Pancreas (tissue), 10 donors: ENCODE measurements at places on chromosomes 7 and 10.
A peak's percentile ranks its signal among the peaks of the same experiment; 100 is the strongest.

DNA sequence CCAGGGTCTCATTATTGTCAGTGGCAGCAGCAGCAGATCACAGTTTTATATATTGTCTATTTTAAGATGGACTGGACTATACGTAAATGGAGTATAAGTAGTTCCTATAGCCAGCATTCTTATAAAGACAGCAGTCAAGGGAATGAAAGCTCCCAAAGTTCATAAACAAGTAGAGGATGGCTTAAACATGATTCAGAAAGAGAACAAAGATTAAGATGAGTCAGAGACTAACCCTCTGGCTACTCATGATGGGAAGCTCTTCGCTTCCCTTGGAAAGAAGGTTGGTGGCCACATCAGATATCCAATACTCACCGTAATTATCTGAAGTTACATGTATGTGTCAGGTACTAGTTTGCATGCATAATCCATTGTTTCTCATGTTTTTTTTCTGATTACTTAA, 277.0 kb downstream of the INHBA start:
- no peak overlapping the region for H3K4me3 ChIP-seq
- no peaks in the 10 kb centered on the region for H3K27me3 ChIP-seq
- H3K27ac ChIP-seq = no peak overlapping the region
- DNase-seq = no peak

- H3K27me3 ChIP-seq = no peaks in the 10 kb centered on the region
- no peak for DNase-seq
- H3K4me1 ChIP-seq = no peaks in the 10 kb centered on the region
- peaks cover under 1% of the 10 kb centered on the region for H3K36me3 ChIP-seq
These were observed 53.5 kb downstream of the BMS1 start for GRCh38 chr10:42836096-42836495.

GRCh38 chr7:22223807-22224206, 133.1 kb downstream of the RAPGEF5 start:
- H3K4me1 ChIP-seq = no peaks in the 10 kb centered on the region
- H3K27ac ChIP-seq = no peak overlapping the region
- H3K4me3 ChIP-seq = no peak overlapping the region
- H3K27me3 ChIP-seq = no peaks in the 10 kb centered on the region
- DNase-seq = no peak

DNA sequence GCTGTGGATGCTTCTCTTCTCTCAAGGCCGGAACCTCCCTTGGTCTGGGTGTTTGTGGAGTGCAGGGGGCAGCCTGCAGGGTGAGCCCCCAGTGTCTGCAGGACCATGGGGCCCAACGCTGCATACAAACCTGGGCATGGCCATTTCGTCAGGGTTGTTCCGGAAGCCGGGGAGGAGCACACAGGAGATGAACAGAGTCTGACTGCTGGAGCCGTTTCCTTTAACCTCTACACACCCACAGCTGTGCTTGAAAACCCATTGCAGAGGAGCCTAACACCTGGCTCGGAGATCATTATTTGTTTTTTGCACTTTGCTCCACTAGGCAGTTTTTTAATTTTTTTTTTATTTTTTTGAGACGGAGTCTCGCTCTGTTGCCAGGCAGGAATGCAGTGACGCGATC, 167.6 kb upstream of the INSYN2A start:
- H3K27ac ChIP-seq = no peak overlapping the region
- no peak for DNase-seq
- no peaks in the 10 kb centered on the region for H3K4me1 ChIP-seq
- H3K27me3 ChIP-seq = no peaks in the 10 kb centered on the region
- no peak overlapping the region for H3K4me3 ChIP-seq

- no peak overlapping the region for H3K4me3 ChIP-seq
- H3K27me3 ChIP-seq = no peaks in the 10 kb centered on the region
- no peaks in the 10 kb centered on the region for H3K36me3 ChIP-seq
- DNase-seq = no peak
These were observed 101.6 kb downstream of the RNF133 start for GRCh38 chr7:122597277-122597676.

GRCh38 chr7:99383791-99384370, 9.4 kb downstream of the ARPC1B start:
- DNase-seq = no peak
- H3K36me3 ChIP-seq = no peaks in the 10 kb centered on the region

- no peaks in the 10 kb centered on the region for H3K4me1 ChIP-seq
- H3K36me3 ChIP-seq = no peaks in the 10 kb centered on the region
- H3K4me3 ChIP-seq = no peak overlapping the region
- no peaks in the 10 kb centered on the region for H3K27me3 ChIP-seq
- DNase-seq = no peak
These were observed 41.8 kb upstream of the ABCB4 start for GRCh38 chr7:87517136-87517815.

- H3K27ac ChIP-seq = no peak overlapping the region
- H3K27me3 ChIP-seq = no peaks in the 10 kb centered on the region
- H3K36me3 ChIP-seq = no peaks in the 10 kb centered on the region
- DNase-seq = no peak
- no peak overlapping the region for H3K4me3 ChIP-seq
These were observed 4.7 kb downstream of the ZNF488 start for GRCh38 chr10:47379445-47379785.

DNA sequence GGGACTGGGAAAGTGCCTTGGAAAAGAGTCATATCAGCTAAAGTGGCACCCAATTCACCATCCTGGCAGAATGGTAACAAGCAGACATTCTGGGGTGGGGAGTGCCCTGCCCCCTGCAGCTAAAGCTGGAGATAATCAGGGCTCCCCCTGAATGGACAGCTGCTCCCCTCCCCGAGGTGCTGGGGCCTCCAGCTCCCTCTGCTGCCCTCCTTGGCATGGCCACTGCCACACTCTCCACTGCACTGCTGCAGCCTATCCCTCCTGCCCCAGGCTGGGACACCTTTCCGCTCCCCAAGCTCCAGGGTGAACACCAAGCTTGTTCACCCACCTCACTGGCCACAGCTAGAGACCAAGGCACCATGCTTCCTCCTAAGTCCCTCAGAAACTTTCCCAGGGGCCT, 9.8 kb upstream of the PARD3 start:
- H3K27ac ChIP-seq = no peak overlapping the region
- no peak overlapping the region for H3K4me3 ChIP-seq
- no peak for DNase-seq
- H3K36me3 ChIP-seq = no peaks in the 10 kb centered on the region
- H3K4me1 ChIP-seq = no peaks in the 10 kb centered on the region

DNA sequence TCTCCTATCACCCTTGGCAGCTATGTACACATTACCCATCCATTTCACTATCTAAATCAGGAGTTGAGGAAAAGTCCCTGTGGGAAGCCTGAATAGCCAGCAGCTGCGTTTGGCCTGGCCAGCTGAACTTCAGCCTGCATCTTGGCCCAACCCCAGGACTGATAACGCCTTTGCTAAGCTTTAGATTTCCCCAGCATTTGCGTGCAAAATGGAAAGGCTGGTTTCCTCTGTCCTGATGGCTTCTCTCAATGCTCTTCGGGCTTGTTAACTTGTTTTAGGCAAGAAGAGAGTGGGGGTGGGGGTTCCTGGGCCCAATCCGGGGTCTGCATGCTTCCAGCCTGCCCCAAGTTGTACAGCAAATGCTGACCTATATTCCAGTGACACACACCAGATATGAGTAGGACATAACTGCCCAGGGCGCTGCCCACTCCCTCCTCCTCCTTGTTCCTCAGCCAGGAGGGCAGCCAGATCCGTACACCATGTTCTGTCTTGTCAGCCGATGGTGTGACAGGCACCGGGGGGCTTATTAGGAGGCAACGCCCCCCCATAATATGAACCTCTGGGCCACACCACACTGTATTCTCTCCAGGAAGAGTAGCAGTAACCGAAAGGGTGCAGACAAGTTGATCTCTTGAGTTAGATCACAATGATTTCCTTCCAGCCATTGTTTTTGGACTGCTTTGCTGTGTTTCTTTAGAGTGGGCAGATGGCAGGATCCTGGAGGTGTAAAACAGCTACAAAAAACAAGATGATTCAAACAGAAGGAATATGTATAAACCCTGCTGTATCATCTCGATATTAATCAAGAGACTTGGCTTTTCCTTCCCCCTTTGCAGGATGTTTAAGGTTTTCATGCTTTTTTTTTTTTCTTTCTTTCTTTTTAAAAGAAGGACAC, 339.0 kb downstream of the RNLS start:
- peaks cover 10% of the 10 kb centered on the region for H3K4me1 ChIP-seq
- no peaks in the 10 kb centered on the region for H3K27me3 ChIP-seq
- peak overlapping the region; percentile 28 for H3K4me3 ChIP-seq
- no peaks in the 10 kb centered on the region for H3K36me3 ChIP-seq

- peaks cover 7% of the 10 kb centered on the region for H3K4me1 ChIP-seq
- no peak for DNase-seq
- no peak overlapping the region for H3K4me3 ChIP-seq
- H3K27me3 ChIP-seq = no peaks in the 10 kb centered on the region
These were observed 123.0 kb upstream of the SP4 start for GRCh38 chr7:21304808-21305375.

GRCh38 chr7:114631249-114631822, 216.7 kb downstream of the FOXP2 start:
- no peaks in the 10 kb centered on the region for H3K4me1 ChIP-seq
- H3K36me3 ChIP-seq = no peaks in the 10 kb centered on the region
- no peak overlapping the region for H3K4me3 ChIP-seq
- no peak overlapping the region for H3K27ac ChIP-seq
- no peaks in the 10 kb centered on the region for H3K27me3 ChIP-seq
- no peak for DNase-seq

- DNase-seq = no peak
- no peaks in the 10 kb centered on the region for H3K36me3 ChIP-seq
These were observed 27.1 kb downstream of the SHOC2 start for GRCh38 chr10:110946496-110946895.

DNA sequence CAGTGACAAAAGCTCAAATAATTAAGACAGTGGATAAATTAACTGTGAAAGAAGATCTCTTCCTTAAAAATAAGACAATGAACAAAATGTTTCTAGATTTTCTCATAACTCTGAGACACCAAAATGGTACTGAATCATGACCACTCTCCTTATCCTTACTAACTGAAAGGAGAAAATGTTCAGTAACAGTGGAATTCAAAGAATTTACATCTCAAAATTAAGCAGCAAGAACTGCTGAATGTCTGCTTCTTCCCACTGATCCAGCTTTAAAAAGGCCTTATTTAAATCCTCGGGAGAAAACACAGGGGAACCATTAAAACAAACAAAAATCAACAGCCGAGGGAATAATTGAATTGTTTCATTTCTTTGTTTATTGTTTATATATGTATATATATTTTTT, 27.3 kb upstream of the PLXDC2 start:
- H3K4me1 ChIP-seq = no peaks in the 10 kb centered on the region
- H3K27me3 ChIP-seq = no peaks in the 10 kb centered on the region
- no peak overlapping the region for H3K4me3 ChIP-seq
- no peak overlapping the region for H3K27ac ChIP-seq
- no peaks in the 10 kb centered on the region for H3K36me3 ChIP-seq
- no peak for DNase-seq

DNA sequence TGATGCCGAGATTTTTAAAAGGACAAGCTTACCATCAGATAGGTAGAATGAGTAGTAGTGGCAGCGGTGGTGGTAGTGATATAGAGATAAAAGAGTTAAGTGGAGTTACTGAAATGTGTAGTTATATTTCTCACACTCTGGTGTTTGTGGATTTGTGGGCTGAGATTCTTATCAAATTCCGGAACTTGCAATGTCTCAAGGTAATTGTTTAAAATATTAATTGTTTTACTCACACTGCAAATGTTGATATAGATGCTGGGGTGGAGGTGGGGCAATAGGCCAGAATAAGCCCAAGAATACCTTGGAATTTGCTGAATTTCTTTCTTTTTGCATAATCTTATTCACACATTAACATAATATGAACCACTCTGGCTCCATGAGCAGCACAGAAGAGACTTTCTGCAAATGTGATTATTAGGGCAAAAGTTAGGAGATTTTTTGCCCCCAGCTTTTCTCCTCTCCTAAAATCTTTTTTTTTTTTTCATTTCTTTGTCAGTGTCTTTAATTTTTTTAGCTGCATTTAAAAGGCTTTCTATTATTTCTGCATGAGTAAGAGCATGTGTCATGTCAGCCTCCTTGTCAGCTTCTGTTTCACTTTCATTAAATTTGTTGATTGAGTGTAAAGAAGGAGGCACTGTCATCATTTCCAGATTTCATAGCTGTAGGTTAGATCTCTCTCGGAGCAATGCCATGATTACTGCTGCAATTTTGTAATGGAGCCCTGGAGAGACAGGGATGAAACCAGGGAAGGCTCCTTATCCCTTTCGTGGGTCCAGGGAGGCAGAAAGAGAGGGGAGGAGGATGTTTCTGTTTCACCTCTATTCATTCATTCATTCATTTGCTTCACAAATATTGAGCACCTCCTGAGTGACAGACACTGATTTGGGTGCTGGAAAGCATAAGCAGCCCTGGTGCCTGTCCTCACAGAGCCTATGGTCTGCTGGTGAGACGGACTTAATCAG, 13.1 kb upstream of the SGMS1 start:
- no peak for DNase-seq
- H3K27ac ChIP-seq = no peak overlapping the region
- H3K4me3 ChIP-seq = no peak overlapping the region
- no peaks in the 10 kb centered on the region for H3K27me3 ChIP-seq

DNA sequence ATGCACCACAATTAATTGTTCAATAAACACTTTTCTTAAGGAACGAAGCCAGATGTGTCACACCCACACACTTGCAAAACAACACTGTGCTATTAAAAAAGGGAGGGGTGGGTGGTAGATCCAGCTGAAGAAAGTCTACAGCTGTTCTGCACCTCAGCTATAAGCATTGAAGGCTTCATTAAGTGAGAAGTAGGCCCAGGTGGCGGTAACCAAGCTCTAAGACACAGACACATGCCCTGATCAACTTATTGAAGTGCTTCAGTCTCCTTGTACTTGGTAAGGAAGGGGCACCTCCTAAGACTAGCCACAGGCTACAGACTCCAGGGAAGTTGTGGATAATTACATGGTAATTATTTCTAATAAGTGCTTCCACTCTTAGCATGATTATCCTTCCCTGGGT, 4.5 kb upstream of the CPVL start:
- DNase-seq = no peak
- H3K27ac ChIP-seq = no peak overlapping the region
- no peaks in the 10 kb centered on the region for H3K36me3 ChIP-seq
- H3K4me1 ChIP-seq = peaks cover 2% of the 10 kb centered on the region
- no peaks in the 10 kb centered on the region for H3K27me3 ChIP-seq
- H3K4me3 ChIP-seq = no peak overlapping the region

- H3K27ac ChIP-seq = no peak overlapping the region
- no peaks in the 10 kb centered on the region for H3K4me1 ChIP-seq
- no peak overlapping the region for H3K4me3 ChIP-seq
- no peaks in the 10 kb centered on the region for H3K27me3 ChIP-seq
- DNase-seq = no peak
- H3K36me3 ChIP-seq = no peaks in the 10 kb centered on the region
These were observed 404.1 kb upstream of the LRGUK start for GRCh38 chr7:133723044-133723443.
